ENCODE measurements at places on chromosomes 2 and 18.

- DNase-seq, result no peak
These were observed 67.2 kb downstream of the UGGT1 start for GRCh38 chr2:128158176-128158575.

DNA sequence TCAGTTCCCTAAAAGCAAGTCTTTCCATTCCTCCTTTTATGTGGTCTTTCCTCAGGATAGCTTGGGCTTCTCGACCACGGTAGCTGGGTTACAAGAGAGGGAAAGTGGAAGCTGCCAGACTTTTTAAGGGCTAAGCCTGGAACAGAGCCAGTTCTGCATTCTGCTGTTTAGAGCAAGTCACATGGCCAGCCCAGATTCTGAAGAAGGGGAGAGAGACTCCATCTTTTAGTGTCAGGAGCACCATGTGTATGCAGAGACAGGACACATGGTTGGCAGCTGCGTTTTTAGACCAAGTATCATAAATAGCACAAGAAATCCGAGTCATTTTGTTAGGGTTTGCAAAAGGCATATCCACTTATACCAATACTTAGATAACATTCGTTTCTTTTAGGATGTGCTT, 4.7 kb downstream of the HMSD start:
- DNase-seq, result no peak

GRCh38 chr18:5966514-5966913, 71.2 kb upstream of the TMEM200C start:
- no peak for DNase-seq

DNA sequence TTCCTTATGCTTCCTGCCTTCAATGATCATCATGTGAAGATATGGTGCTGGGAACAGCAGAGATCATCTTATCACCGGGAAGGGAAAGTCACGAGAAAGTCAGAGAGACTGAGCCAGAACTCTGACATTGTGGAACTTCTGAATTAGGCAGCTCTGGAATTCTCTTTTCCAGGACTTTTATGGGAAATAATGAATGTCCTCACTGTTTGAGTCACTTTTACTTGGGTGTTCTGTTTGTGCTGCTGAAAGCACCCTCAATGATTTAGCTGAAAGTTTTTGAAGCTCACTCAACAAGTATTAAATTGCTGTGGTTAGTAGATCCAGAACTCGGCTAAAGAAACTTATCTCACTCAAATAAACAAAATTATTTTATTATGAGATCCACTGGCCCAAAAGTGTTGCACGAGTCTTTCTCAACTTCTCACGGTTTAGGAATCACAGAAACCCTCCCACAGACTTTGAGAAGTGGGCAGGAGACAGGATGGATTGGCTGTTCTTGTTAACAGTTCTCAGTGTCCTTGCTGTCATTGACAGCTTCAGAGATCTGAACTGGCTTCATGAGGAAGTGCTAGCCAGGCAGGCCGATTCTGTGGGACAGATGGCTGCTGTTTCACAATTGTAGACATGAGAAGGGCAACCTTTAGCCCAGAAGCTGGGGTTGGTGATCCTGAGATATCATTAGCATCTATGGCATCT, 26.4 kb upstream of the ATRAID start:
- no peak for DNase-seq

DNA sequence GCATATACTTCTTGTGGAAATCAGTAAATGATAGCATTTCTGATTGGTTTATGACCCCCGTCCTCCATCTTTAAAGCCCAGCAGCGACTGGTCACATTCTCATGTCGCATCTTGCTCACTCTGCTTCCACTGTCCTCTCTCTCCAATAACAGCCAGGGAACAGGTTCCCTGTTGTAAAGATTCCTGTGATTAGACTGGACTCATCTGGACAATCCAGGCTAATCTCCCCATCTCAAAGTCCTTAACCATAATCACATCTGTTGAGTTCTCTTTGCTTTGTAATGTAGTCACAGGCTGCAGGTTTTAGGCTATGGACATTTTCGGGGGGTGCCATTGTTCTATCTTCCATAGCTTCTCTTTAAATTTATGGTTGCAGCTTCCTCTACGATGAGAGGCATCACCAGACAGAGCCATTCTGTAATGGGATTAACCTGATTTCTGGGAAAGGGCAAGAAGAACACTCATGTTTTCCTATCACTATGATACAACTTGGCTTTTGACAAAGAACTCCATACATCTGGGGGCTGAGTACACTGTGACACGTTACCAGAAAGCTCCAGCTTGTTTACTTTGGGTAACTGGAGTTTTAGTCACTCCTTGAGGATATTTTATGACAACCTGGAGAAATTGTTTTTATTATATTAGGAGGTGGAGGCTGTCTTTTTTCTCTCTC, 159.0 kb downstream of the NYAP2 start:
- DNase-seq, result no peak

DNA sequence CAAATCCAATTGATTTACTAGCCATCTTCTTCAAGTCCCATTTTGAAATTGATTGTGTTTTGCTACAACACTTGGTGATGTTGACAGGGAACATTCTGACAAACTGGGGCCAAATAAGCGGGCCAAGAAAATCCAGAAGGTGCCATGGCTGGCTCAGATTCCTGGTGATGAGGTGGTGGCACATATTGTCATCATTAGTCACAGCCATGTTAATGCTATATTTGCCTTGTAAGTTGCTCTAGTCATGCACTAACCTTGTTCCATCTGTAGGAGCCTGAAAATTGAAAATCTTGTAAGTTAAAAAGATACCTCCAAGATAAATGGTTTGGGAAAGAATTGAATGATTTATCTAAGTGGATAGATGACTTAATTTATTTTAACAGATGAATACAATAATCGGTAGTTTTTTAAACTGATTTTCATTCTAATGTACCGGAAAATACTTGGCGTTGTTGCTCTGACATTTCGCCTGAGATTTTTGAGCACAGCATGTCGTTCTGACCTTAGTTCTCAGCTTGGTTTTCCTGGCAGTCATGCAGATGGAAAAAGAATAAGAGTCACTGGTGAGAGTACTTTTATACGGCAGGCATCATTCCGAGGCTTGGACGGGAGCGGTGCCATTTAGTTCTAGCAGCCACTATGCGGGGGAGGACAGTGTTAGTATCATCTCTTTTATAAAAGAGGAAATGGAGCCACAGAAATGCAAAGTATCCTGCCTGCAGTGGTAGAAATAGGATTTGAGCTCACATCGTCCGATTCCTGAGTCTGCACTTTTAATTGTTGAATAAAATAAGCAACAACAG, 133.9 kb downstream of the ZNF532 start:
- no peak for DNase-seq

DNA sequence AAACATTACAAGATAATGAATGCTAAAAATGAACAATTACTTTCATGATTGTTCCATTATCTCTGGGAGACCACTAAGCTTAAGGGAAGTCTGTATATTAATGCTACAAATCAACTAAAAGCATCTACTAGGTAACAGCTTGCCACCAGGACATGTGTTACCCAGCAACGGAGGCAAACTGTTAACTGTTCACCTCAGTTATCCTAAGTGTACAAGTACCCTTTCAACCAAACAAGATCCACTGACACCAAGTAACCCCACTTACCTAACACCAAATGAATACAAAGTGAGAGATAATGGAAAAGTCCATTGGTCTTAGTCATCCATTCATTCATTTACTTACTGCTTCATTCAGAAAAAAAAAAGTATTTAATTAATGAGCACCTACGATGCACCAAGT, 54.7 kb upstream of the KIDINS220 start:
- no peak for DNase-seq

GRCh38 chr2:5617358-5617757, 74.8 kb upstream of the SOX11 start:
- no peak for DNase-seq

- no peak for DNase-seq
These were observed 14.1 kb upstream of the ZDBF2 start for GRCh38 chr2:206260188-206261012.

DNA sequence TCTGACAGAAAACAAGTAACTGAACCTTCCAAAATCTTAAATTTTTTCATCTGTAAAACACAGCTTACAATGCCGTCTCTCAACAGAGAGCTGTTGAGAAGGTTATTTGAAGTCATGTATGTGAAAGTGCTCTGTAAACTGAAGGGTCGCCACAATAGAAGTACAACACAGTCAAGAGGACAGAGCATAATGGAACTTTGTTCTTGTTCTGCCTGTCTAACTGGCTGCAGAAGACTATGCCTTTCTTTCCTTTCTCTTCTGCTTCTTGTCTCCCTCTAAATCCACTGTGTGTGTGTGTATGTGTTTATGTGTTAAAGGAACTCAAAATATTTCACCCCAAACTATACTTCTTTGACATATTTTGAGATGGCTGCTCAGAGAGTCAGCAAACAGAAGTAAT, 365.8 kb upstream of the RND3 start:
- DNase-seq, result no peak

Measured in CD4-positive, alpha-beta T cell treated with Interleukin-1 beta for 1 hour (primary cell).